ENCODE measurements at places on chromosomes 16 and 17.
A peak's percentile ranks its signal among the peaks of the same experiment; 100 is the strongest.

- no peak for DNase-seq
Observed at GRCh38 chr16:80887062-80887461, 82.7 kb upstream of the CDYL2 start.

- DNase-seq: no peak
Observed at GRCh38 chr16:88351491-88352101, 31.2 kb upstream of the ZNF469 start.

GRCh38 chr16:62408760-62409159 is 372.5 kb upstream of the CDH8 start:
- DNase-seq: no peak

GRCh38 chr17:40479754-40480480 is 21.5 kb downstream of the TNS4 start:
- no peak for DNase-seq

GRCh38 chr17:32461498-32461852 is 17.2 kb downstream of the PSMD11 start:
- DNase-seq: no peak

- peak; percentile 67 for DNase-seq
Observed at GRCh38 chr16:85010931-85011845, at the start of gene ZDHHC7. Gene ZDHHC7 (minus strand): TSS chr16:85011535. CDS start chr16:84990618, 20,917 bp downstream.

DNA sequence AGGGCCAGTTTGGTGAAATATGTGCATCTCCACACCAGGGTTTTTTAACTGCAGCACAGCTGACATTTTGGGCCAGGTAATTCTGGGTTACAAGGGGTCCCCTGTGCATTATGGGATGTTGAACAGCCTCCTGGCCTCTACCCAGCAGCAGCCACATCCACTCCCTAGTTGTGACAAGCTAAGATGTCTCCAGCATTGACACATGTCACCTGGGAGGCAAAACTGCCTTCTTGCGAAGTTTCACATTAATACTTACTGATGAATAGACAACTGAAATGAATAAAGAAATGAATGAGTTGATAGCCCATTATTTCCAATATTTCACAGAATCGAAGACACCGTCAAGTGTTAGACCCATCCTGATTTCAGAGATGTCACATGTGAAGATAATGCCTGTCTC is 383.7 kb downstream of the CPPED1 start:
- DNase-seq: no peak

DNA sequence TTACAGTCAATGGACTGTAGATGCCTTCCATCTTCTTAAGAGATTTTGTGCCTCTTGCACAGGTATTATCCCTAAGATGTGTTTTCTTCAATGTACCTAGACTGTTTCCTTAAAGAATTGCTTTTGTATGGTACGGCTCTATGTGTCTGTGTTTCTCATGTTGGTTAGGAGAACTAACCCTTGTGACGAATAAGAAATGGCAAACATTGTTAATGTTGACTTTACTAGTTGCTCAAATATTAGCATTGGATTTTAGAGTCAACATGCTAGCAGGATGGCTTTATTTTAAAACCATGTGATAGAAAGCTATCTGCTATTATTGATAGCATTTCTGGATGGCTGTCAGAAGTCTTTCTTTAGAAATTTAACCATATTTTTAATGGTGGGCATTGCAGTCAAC is 34.5 kb downstream of the WWOX start:
- no peak for DNase-seq

- no peak for DNase-seq
Observed at GRCh38 chr17:74833501-74834377, 25.9 kb downstream of the GRIN2C start.

GRCh38 chr16:88451586-88452481 is 1.2 kb upstream of the ZFPM1 start:
- DNase-seq: no peak

DNA sequence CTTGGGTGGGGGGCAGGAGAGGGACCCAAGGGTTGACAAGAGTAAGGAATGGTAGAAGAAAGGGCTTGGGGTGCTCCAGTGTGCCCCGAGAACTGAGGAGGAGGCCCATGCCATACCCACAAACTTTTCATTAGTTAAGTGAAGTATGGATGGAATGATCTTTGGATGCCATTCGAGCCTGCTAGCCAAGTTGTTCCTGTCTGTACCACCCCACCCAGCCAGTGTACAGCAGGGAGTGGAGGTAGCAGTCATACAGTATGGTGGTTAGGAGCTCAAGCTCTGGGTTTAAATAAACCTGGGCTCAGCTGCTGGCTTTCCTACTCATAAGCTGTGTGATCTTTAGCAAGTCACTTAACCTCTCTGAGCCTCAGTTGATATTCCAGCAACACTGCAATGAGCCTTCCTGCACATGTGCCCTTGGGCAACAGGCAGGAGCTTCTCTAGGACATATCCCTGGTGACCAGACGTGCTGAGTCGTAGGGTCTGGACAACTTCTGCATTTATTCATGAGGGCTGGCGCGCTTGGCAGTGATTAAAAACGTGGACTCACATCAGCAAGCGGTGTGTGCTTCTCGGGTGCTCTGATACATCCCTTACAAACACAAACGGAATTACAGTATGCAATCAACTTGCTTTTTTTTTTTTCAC is 22.9 kb downstream of the ITPRIPL2 start:
- no peak for DNase-seq

- DNase-seq: no peak
Observed at GRCh38 chr17:48093341-48094045, 7.8 kb downstream of the CBX1 start.

- no peak for DNase-seq
Observed at GRCh38 chr16:15741207-15741871, 91.3 kb downstream of the NDE1 start.

GRCh38 chr17:14919631-14920213 is 345.4 kb downstream of the PMP22 start:
- no peak for DNase-seq

DNA sequence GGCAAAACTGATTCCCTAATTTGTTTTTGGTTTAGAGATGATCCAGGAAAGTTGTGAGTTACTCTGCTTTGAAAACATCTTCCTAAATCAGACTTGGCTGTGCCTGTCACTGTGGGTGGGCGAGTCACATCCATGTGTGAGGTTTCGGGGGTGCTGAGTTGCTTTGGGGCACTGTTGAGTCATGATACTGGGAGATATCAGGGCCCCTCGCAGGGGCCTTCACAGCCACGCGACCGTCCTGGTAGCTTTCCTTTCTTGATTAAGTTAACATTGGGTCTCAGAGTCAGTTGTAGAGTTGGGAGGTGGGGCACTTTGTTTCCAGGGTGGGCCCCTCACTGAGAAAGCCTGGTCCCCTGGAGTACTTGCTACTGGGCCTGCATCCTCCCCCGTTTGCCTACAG is 58.3 kb upstream of the LGALS9 start:
- no peak for DNase-seq

GRCh38 chr16:14405611-14406537 is 224.2 kb downstream of the PARN start:
- no peak for DNase-seq

GRCh38 chr16:27330542-27330941 is 16.8 kb downstream of the IL4R start:
- DNase-seq: no peak

DNA sequence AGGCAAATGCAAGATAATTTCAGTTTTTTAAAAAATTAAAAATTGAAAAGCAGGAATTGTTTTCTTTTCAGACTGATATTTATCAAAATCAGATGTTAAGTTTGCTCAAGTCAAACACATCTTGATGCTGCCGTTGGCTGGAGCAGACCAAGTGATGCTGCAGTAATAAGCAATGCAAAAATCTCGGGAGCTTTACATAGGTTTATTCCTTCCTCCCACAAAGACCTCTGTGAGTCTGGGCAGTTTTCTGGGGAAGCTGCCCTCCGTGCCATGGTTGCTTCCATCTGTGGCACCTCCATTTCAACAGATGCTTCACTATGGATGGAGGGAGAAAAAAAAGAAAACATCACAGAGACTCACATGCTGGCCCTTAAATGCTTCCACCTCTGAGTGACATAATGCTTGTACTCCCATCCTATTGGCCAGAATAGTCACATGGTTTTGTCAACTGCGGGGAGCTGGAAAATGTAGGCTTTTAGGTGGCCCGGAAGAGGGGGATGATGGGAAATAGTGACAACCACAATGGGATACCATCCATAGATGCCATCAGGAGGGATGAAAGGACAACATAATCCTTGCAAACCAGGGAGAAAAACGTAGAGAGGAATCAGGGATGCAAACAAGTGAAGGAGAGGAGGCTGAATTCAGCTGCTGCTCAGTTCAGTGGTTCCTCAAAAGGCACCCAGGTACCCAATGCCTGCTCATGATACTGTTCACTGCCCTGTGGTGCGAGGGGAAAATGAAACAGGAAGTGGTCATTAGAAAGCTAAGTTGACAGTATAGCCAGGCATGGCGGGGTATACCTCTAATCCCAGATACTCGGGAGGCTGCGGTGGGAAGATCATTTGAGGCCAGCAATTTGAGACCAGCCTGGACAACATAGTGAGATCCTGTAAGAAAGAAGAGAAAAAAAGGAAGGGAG is 13.5 kb upstream of the ERCC4 start:
- no peak for DNase-seq

GRCh38 chr16:2121853-2122252 is 13.8 kb downstream of the PKD1 start:
- DNase-seq: no peak

GRCh38 chr16:3485821-3486505 is 9.3 kb downstream of the C16orf90 start:
- DNase-seq: no peak

GRCh38 chr17:82338858-82339633 is 5.5 kb upstream of the SECTM1 start:
- DNase-seq: no peak

DNA sequence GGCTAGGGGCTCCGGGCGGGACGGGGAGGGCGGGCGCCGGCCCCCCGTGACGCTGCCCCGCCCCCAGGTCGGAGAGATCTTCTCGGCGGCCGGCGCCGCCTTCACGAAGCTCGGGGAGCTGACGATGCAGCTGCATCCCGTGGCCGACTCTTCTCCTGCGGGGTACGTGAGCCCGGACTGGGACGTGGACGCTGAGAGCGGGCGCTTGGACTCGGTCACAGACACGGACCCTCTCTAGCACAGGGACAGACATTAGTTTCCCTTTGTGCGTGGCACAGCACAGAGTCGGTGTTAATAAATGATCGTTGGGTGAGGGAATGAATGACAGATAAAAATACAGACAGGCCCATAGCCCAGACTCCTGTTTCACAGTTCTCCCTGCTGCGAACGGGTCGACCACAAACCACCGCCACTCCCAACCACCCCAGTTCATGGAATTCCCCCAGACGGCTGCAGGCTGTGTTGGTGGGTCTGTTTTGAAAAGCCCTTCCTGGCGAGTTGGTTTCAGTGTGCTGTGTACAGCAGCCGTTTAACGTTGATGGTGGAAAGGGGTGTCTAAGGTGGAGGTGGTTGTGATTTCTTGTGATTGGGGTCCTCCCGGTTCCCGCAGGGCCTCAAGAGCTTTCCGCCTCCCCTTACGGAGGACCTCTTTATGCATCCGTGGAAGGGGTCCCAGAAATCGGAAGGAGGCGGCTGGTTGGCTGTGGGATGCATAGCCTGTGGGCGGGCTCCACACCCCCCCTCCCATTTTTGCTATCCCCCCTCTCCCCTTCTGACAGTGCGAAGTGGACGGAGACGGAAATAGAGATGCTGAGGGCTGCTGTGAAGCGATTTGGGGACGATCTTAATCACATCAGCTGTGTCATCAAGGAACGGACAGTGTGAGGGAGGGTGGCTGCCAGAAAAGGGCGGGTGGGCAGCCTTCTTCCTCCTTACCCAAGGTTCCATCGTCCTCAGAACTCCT is 2.9 kb downstream of the RNASEK start:
- peak; percentile 77 for DNase-seq

DNA sequence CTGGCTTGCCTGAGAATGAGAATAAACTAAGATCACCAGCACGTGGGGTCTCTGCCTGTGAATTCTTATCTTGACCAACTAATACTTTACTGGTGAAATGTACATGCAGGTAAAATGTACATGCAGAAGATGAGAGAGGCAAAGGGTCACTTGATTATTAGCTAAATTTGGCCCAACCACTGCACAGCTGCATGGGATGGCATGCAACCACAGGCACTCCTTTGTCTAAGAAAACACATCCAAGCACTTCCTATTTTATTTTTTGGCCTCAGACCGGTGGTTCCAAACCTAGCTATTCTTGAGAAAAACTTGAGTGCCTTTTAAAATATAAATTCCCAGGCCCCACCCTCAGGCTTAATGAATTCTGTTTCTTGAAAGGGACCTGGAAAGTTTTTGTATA is 77.9 kb downstream of the SYCE1L start:
- DNase-seq: no peak

GRCh38 chr16:57358527-57359095 is at the start of gene CCL22:
Gene CCL22 (plus strand): TSS chr16:57358783. CDS start chr16:57358817, 34 bp downstream.
- DNase-seq: no peak

DNA sequence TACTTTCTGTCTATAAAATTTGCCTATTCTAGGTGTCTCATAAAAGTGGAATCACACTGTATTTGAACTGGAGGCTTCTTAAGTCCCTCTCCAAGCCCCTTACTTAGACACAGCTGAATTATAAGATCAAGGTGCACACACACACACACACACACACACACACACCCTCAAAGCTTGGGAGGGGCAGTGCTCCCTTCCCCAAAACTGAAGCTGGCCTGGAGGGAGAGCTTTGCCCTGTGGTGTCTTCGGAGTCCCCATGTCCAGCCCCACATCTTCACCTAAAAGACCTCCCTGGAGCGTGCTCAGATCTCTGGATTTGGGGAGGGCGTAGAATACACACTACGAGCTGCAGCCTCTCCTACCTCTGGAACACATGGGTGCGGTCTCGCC is 828 bp downstream of the EMP2 start:
- no peak for DNase-seq

- DNase-seq: no peak
Observed at GRCh38 chr16:88920618-88921590, 54.4 kb upstream of the PABPN1L start.

DNA sequence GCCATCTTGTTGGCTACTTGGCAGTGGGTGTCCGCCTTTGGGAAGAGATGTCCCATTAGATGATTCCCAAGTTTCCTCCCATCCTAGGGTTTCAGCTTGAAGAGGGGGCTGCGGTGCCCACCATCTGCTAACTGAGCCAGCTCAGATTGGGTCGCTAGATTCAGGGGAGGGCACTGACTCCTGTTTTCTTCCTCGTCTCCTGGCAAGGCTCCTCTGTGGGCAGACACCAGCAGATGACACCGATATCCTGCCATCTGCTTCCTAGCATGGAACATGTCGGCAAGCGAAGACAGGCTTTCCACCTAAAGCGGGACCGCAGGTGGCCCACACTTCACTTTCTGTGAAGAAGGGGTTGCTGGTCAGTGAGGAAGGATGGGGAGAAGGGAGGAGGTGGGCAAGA is 27.3 kb downstream of the C17orf75 start:
- no peak for DNase-seq

DNA sequence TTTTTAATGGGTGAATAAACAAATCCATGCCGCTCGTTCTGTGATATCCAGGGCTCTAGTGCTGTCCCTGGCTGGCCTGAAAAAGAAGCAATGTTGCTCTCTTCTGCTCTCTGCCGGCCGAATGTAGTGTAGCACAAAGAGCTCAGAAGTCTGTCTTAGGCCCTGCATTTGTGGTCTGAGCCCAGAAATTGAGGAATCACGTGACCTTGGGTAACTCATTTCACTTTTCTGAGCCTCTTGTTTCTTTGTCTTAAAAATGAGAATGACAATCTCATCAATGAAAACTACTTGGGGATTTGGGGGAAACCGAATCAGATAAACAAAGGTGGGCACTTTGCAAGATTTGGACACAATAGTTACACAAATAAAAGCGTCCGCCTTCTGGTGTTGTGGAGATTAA is 381.6 kb upstream of the ASIC2 start:
- no peak for DNase-seq

Measured in T-helper 1 cell (primary cell).